Activated T-helper 17 cell treated with anti-CD3 and anti-CD28 coated beads, Interleukin-2, amount 50 U/mL, for 72 hours (primary cell): ENCODE measurements at places on chromosomes 6 and 20. TPM values are rescaled to one million over a fixed set of nuclear protein-coding genes. Genes with fewer than 3 reads are reported as not detected.

NR2E1 gene
- not detected for total RNA-seq

JPH2 gene
- 0.09 TPM for total RNA-seq

SLC44A4 gene
- not detected for total RNA-seq

TFAP2D gene
- total RNA-seq: not detected

VARS1 gene
- total RNA-seq: 75.3 TPM

CALHM6 gene
- total RNA-seq: 18.9 TPM

MLN gene
- total RNA-seq: not detected

GRCh38 chr6:15425947-15426346 is 180.1 kb downstream of the JARID2 start:
- ATAC-seq: no peak

DNA sequence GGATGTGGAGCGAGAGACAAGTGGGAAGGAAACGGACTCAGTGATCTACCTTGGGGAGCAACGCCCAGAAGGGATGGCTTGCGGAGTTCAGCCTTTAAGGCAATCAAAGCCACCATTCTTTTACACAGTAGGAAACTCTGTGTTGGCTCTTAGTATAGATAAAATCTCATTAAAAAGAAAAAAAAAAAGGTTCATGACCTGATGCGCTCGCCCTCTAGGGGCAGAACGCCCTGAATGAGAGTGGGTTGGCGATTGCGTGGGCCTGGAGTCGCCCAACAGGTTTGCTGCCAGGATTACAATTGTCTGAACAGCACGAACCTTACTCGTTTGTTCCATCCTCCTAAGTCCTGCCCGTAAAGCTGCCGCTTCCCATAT is 1.2 kb downstream of the TPD52L1 start:
- ATAC-seq: no peak

DNA sequence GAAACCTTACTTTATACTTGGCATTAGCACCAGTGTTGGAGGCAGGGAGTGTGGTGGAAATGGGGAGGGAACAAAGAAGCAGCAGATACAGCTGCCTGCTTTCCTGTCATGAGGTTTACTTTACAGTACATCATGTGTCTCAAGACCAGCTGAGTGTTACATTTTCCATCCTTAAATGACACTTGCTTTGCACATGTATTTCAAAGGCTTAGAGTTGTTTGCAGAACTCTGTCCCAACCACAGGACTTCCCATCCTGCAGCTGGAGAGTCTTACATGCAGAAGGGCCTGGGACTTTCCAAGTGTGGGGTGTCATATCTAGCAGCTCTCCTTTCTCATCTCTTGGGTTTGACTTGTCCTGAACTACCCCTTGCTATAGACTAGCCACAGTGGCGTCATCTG is 395.9 kb downstream of the DHX35 start:
- ATAC-seq: no peak

- no peak for ATAC-seq
Observed at GRCh38 chr20:10478930-10479329, 43.8 kb downstream of the SLX4IP start.

- ATAC-seq: no peak
Observed at GRCh38 chr20:8711501-8711900, 357.4 kb upstream of the PLCB4 start.

DNA sequence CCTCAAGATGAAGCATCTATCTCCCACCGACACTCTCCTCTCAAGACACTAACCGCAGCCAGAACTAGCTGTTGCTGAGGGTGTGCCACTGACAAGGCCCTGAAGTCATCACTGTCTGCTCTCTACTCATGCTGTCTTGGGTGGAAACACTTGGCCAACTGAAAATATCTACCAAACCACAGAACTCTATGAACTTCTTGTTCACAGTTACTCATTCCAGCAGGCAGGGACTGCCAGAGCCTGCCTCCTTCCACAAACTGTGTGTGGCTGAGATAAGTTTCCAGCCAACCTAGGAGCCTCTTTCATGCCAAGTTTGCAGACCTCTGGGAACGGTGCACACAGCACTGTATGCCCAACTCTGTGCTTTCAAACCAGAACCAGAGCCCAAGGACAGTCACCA is 45.5 kb upstream of the NXT1 start:
- ATAC-seq: peak; percentile 16

- no peak for ATAC-seq
Observed at GRCh38 chr20:39936401-39936800, 752.6 kb downstream of the MAFB start.

DNA sequence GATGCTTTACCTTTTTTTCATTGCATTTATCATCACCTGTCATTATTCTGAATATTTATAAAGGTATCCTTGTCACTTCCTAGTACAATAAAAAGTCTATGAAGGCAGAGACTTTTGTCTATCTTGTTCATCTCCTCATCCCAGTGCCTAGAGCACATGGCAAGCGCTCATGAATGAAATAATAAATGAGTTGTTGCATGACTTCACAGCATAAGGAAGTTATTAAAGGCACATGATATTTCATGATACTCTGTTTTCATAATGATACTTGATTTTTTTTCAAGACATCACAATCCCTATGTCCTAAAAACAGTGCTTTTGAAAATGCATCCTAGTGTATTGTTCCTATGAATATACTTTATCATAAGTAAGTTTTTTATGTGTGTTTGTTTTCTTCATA is 310.6 kb upstream of the RSPO3 start:
- no peak for ATAC-seq

DNA sequence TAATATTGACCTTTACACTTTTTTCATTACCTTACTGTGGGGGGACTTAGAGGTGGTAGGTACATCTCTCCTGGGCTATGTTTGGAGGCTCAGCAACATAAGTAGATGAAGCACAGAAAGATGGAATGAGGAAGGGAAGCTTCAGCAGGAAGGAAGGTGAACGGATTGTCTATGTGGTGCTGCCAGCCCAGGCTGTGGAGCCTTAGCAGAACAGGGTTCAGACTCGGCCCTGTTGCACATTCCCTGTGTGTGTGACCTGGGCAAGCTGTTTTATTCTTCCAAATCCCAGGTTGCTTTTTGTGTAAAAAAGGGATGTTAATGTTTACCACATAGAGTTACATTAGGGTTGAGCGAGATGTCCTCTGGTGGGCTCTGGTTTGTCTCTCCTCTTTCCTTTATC is 41.2 kb downstream of the ANKS1A start:
- no peak for ATAC-seq

- no peak for ATAC-seq
Observed at GRCh38 chr6:3913077-3913957, 64.1 kb downstream of the FAM50B start.

GRCh38 chr6:107353773-107354382 is 105.5 kb downstream of the PDSS2 start:
- ATAC-seq: no peak

DNA sequence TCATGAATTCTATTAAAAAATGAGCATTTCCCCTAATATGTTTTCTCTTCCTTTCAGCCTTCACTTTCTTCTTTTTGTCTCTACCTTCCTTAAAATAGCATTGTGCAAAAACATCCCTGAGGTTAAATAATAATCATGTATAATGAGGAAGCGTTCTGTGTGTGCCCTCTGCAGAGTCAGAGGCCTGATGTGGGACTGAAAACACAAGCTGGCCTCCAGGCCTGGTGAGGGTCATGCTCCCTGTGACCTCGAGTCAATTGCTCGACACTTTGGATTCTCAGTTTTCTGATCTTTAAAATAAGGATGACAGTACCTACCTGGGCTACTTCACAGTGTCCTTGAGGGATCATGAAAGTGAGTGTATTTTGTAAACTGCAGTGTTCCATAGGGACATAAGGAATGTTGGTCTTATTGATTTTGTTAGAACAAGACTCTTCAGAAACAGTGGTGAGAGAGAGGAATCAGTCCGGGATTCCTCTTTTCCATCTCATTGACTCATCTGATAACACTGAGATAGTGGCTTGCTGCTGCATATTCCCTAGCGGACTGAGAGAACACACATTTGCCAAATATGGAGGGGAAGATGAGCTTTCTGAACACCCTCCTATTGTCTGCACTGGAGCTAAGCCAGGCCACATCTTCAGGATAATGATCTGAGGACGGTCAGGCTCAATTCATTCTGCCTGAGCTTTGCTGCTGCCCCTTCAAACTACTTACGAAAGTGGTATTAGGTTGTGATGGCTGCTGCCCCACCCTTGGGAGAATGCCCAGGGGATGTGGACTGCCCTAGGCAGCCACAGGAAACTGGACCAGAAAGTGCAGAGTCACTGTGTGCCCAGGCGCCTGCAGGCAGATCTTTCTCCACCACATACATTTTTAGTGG is 39.6 kb upstream of the PDE7B start:
- no peak for ATAC-seq

- no peak for ATAC-seq
Observed at GRCh38 chr20:21554376-21554890, 40.6 kb upstream of the NKX2-2 start.

DNA sequence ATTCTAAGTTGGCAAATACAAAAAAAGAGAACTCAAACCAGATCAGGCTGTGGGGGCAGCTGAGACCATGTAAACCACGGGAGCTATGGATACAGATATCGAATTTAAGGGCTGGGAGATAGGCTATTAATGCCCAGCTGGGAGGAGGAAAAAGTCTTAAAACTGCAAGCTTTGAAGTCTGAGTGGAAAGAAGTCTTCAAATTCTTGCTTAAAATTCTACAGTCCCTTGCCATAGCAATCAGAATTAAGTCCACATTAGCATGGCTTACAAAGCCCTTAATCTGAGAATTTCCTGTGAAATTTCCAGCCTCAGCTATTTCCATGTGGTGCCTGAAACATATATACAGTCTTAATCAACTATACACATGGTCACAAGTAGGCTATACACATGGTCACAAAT is 465.0 kb upstream of the HSF2 start:
- no peak for ATAC-seq
